H1 (cell line): ENCODE measurements at places on chromosomes 3 and 15.

- DNase-seq: no peak
These were observed 119.1 kb upstream of the ADAMTS9 start for GRCh38 chr3:64806668-64807605.

- no peak for DNase-seq
These were observed 114.3 kb downstream of the STAC start for GRCh38 chr3:36494461-36495109.

GRCh38 chr15:70974004-70974832 is 81.6 kb downstream of the LRRC49 start:
- DNase-seq: no peak

DNA sequence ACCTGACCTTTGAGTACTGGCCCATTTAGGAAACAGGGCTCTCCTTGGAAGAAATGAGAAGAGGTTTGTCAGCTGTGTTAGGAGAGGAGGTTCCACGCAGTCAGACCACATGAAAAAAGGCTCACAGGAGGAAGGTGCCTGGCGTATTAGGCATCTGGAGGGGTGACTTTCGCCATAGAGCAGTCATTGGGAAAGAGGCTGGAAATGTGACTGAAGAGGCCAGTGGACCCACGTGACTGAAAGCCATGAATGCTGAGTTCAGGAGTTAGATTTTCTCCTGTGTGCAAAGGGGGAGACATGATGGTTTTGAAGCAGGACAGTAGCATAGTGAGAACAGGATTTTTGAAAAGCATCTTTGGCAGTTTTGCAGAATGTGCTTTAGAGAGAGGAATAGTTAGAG is 29.7 kb upstream of the RNF7 start:
- no peak for DNase-seq

DNA sequence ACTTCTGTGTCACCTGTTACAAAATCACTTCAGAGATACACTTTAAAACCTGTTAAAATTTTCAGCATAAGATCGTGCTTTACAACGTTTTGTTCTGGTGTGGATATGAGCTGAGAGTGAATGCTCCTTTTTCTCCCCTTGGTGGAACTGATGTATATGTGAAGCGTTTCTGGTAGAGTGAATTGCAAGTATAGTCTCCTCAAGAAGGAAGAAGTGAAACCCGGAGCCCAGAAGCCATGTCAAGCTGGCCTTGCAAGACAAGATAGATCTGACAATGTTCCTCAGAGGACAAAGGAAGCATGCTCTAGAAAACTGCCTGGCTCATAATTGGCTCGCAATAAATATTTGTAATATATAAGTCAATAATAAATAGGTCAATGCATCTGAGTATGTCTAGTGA is 23.6 kb downstream of the SERPINI2 start:
- DNase-seq: no peak

GRCh38 chr3:184234671-184235380 is 5.4 kb downstream of the VWA5B2 start:
- no peak for DNase-seq

DNA sequence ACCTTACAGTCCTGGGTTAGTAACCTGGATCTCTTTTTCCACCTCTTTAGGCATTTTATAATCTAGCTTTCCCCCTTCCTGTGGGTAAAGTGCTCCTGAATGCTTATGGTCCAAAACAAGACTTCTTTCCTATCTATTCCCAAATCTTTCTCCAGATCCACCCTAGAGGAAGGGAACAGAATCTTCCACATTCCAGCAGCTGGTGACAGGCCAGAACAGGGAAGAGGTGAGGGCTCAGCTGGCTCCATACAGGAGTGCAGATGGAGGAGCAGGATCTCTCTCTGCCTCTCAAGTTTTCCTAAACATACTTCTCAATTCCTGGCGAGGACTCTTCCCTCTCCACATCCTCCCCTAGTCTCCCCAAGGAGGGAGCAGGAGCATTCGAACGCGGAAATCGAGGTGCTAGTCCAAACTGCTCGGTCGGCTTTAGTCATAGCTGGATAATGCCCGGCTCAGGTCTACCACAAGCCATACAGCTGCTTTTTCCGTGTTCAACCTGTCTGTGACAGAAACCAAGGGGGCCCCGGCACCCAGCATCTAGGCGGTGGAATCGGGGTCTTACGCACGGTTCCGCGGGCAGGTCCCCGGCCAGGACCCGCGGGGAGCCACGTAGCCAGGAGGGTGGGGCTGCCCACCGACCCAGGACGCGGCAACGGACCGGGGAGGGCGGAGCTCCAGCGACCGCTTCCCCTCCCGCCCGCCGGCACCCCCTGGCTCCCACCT is 4.0 kb downstream of the RASSF1 start:
- no peak for DNase-seq

DNA sequence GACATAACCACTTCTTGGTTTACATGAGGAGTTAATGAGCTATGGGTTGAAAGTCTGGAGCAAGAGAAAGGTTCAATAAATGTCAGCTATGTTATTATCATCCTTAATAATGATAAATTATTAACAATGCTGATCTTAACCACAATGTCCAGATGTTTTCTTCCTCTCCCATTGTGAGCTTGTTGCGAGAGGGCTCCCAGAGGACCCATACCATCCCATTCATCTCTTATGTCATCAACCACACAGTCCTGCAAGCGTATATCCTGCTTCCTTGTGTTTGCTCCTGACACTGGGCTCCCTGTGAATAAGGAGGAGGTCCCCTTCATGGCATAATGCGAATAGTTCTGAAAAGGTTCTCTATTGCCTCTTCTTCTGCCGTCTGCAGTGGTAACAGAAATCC is 266.8 kb downstream of the TLE3 start:
- DNase-seq: no peak

DNA sequence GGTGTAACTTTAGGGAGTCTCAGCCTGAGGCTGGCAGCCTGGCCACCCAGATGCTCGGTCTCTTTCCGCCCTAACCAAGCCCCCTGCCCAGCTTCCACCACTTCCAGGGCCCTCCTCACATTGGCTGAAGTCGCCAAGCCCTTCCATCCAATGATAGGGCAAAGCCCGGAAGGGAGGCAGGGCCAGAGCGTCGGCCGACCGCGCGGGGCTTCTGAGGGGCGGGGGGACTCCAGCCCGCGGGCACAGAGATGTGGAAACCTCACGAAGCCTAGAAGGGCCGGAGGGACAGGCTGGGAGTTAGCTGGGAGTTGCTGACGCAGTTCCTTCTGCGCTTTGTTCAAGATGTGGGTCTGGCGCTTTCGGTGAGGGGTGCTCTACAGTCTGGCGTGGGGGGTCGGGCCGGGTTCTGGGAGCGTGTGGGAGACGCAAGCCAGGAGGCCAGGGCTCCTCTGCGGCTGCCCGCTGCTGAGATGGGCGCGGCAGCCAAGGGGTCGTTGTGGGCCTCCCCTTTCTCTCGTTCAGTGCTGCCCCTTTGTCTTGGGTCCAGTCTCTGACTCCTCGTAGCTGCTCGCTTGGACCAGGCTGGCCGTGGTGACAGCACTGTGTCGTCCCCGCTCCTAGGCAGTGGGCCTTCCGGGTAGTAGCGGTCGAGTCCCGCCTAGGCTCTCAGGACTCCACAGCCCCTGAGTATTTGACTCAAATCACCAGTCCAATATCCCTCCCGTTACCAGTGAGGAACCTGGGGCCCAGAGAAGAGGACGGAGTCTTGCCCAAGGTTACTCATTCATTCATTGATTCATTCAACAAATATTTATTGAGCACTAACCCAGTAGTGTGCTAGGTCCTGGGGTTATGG is at the start of gene ZNF660:
Gene ZNF660, plus strand, starts transcription at position 319 of the 856 bp plus-strand sequence. CDS start 9,230 bp downstream, outside the sequence.
- DNase-seq: peak; percentile 81

GRCh38 chr3:180531303-180532278 is 70.4 kb upstream of the TTC14 start:
- no peak for DNase-seq

DNA sequence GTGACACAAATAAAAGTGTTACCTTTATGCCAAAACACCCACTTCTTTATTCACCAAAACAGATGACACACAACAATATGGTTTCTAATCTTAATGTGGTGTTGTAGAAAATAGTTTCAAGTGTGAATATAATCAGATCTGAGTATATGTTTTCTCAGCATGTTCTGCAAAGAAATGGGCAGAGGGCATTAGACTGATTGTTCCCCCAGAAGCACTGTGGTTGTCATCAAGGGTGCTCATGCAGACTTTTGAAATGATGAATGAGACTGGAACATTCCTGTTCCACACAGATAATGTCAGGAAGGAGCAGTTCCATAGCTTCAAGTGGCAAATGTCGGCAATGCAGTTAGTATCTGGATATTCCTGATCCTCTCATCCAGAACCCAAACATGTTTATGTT is 37.5 kb downstream of the GPR176 start:
- no peak for DNase-seq

GRCh38 chr3:14335774-14336748 is 66.3 kb upstream of the SLC6A6 start:
- DNase-seq: no peak

- DNase-seq: no peak
These were observed 14.0 kb upstream of the TOPBP1 start for GRCh38 chr3:133675631-133676335.
